AG08395 (cell line): ENCODE measurements at places on chromosomes 3 and 15.
A peak's percentile ranks its signal among the peaks of the same experiment; 100 is the strongest.

DNA sequence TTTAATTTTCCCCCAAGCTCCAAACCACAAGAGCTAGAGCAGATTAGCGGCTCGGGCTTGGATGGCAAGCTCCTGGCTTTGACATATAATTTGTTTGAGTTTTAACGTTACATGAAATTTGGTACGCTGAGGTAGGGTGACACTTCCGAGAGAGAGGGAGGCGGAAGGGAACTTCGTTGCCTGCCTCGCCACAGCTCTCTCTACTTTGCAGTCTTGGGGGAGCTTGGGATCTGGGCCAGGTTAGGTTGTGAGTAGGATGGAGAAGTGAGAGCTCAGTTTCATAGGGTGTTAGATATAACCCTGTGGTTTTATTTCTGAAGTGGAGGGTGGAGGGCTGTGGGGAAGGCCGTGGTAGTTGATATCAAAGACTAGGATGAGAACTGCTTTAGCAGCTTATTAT is 39.7 kb downstream of the LRTM1 start:
- no peak for DNase-seq

- DNase-seq, result no peak
Observed at GRCh38 chr15:72932472-72932871, 119.8 kb upstream of the NEO1 start.

- peak; percentile 79 for DNase-seq
Observed at GRCh38 chr3:151227807-151228665, 25.0 kb upstream of the GPR171 start.

DNA sequence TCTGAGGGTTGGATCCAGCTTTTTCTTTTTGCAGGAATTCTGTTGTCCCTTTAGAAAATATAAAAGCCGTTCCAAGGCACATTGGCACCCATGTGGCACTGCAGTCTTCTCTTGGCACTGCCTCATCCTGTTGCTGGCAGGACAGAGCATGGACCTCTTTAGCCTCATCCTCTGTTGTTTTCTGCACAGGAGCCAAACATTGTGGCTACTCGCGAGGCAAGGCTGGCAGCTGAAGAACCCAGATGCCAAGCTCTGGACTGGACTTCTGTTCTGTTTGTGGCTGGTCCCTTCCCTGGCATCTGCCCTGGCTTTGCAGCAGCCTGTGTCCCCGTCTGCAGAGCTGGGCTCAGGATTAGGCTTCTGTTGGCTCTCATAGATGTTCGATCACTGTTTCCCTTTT is 224.7 kb upstream of the TBC1D5 start:
- DNase-seq, result no peak

- peak; percentile 31 for DNase-seq
Observed at GRCh38 chr3:126083511-126083912, 412 bp downstream of the SLC41A3 start.

GRCh38 chr3:139994891-139995290 is 59.9 kb downstream of the CLSTN2 start:
- DNase-seq, result no peak

DNA sequence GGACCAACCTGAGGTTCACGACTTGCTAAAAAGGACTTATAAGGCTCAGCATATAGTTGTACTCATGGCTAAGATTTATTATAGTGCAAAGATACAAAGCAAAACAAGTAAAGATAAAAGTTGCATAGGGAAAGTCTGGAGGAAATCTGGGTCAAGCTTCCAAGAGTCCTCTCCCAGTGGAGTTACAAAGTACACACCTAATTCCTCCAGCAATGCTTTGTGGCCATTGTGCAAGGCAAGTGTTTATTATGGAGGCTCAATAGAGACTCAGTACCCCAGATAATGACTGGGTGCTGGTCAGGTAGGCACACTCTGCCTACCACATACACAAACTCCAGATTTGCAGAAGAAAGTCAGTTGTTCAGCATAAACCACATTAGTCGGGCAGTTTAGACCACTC is 22.9 kb downstream of the LNP1 start:
- no peak for DNase-seq

- DNase-seq, result peak; percentile 95
Observed at GRCh38 chr3:11096266-11097139, 57.8 kb upstream of the HRH1 start.

- no peak for DNase-seq
Observed at GRCh38 chr15:63979262-63979793, 67.0 kb downstream of the DAPK2 start.

DNA sequence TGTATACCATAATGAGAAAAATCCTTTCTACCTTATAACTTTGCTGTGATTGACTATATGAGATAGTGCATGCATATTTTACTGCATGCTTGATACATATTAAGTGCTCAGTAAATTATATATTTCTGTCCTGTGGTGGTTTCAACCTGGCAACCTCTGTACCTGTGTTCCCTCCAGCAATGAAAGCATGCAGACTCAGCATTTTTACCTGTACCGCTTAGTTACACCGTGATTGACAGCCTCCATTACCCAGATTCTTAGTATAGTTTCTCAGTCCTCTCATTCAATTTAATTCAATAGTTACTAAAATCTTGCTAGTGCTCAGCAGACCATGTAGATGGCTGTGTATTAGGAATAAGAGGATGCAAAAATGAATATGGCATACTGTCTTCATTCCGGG is 386.0 kb downstream of the EPHA6 start:
- no peak for DNase-seq

- DNase-seq, result no peak
Observed at GRCh38 chr15:58241872-58242271, 103.7 kb downstream of the AQP9 start.

- DNase-seq, result no peak
Observed at GRCh38 chr15:86353213-86353612, 273.5 kb downstream of the AGBL1 start.

DNA sequence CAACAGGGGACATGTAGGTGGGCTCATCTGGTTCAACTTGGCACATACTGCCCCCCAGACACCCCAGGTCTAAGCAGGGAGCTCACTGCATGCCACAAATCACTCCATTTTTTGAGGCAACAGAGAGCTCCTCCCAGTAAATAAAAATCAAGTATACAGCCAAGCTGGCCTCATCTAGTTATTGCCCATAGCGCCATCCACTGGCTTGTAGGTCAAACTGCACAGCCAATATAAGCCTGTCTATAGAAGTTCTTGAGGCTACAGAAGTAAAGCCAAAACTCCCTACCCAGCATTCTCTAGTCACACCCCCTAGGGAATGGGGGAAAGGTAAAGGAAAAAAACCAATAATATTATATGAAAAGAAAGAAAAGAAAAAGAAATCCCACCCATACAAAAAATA is 453.7 kb downstream of the ZNF385D start:
- DNase-seq, result no peak

- DNase-seq, result no peak
Observed at GRCh38 chr15:31387092-31387478, 60.5 kb downstream of the KLF13 start.

DNA sequence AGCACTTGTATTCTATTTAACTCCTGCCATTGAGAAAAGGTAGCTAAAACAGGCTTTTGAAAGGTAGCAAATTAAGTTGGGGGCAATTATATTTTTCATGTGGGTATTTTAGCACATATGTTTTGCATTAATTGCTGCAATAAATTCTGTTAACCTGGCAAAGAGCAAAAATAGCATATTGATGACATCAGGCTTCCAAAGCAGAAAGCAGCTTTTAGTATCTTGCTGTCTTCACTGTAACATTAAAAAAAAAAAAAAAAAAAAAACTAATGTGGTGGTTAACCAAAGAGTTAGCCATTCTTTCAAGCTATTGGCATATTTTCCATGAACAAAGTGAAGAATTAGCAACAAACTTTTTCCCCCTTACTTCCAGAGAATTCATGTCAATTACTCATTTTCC is 9.1 kb downstream of the EPHA3 start:
- no peak for DNase-seq

DNA sequence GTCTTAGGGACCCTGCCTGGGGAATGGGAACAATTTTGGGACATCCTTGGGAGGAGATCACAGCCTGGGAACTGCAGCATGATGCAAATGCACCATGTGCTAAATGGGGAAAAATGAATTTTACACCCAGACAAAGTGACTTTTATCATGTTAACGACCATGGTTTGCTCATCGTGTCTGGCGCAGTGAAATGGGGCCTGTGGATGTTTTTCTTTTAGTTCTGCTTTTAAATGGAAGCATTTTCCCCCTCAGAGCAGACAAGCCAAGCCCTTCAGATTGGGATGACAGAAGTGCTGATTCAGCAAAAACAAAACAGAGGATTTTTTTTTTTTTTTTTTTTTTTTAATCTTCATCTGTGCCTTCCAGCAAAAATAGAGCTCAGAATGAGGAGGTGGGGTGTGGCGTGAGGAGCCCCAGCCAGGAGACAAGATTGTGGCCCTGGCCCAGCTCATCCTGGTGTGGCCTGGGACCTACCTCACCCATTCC is 14.3 kb upstream of the CACNA2D2 start:
- DNase-seq, result no peak

DNA sequence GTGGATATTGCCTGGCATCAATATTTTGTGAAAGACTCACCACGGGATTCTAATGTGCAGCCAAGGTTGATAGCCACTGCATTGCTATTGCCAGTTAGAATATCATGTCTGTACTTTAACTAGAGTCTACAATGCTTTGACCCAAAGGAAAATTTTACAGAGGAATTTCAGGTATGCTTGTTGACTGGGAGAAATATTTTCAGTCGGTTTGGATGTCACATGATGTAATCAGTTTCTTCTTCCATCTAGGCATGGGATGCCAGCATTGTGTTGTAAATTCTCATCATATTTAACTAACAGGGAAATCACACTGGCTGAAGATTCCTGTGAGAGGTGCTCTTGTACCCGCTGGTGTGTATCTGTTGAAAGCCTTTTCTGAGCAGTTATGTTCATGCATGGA is 508.9 kb upstream of the ADAMTS9 start:
- peak; percentile 16 for DNase-seq

DNA sequence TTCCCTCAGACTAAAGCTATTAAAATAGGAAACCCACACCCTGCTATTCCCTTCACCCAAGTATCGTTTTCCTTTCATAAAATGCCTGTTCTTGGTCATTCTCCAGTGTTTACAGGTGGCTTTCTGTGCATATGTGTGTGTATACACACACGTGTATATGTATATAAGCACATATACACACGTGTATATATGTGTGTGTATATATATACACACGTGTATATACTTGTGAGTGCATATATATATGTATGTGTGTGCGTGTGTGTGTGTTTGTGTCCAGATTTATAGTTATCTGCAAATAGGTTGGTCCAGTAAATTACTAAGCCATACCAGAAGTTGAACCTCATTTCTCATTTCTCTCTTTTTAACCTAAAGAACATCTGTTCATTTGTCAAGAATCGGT is 15.7 kb upstream of the TEX9 start:
- no peak for DNase-seq
